ENCODE measurements at places on chromosomes 6 and 20. TPM values are rescaled to one million over a fixed set of nuclear protein-coding genes. Genes with fewer than 3 reads are reported as not detected.

Gene OR12D3
- total RNA-seq, result not detected

Gene IL17A
- total RNA-seq, result 0.82 TPM

Gene SLC17A3
- total RNA-seq, result 0.75 TPM

GRCh38 chr6:45946352-45946751 lies 69.3 kb downstream of the CLIC5 start:
- no peak for DNase-seq

- DNase-seq, result no peak
Observed at GRCh38 chr6:157272866-157273755, 50.2 kb downstream of the TMEM242 start.

DNA sequence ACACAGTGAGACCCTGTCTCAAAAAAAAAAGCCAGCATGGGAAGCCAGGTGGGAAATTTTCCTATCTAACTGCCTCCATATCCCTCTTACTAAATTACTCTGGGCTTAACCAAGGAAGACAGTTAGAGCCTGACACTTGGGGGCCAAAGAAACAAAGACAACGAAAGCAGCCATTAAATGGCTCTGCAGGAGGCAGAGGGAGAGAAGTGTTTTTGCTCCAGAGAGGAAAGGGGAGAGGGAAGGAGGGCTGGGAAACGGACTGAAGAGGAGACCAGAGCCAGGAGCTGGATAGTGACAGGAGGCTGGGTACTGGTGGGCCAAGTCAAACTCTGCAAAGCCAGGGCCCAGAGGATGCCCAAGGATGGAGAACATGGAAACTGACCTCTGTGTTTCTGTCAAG lies 10.7 kb upstream of the TGIF2 start:
- no peak for DNase-seq

DNA sequence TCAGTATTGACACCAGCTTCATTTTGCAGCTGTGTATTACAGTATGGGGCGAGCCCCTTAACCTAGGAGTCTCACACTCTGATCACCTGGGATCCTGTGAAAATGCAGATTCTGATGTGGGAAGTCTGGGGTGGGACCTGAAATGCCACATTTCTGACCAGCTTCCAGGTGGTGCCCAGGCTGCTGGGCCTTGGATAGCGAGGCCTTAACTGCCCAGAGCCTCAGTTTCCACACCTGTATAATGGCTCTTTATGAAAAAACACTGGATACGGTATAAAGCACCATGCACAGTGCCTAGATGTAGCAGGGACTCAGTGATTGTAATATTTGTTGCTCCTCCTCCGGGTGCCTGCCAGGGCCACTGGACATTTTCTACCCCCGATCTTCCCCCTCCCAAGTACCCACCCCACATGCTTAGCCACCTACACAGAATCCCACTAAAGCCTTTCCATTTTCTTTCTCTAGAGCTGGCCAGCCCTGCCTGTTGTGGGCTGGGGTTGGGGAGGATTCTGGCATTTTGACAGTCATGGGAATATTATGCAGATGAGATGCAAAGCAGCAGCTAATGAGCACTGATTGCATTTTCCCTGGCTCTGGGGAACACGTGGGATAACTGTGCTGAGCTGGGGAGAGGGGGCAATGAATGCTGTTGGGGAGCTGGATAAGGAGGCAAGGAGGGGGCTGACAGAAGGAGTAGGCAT lies 44.8 kb downstream of the SPDEF start:
- no peak for DNase-seq

Gene ARFGEF3
- total RNA-seq, result 0.05 TPM

Measured in activated CD4-positive, alpha-beta T cell treated with anti-CD3 and anti-CD28 coated beads, Interleukin-2, amount 10 ng/mL, durations not matched to agents 7 days and 5 days (primary cell).